ENCODE measurements at places on chromosomes 7 and 10.
A peak's percentile ranks its signal among the peaks of the same experiment; 100 is the strongest.

DNA sequence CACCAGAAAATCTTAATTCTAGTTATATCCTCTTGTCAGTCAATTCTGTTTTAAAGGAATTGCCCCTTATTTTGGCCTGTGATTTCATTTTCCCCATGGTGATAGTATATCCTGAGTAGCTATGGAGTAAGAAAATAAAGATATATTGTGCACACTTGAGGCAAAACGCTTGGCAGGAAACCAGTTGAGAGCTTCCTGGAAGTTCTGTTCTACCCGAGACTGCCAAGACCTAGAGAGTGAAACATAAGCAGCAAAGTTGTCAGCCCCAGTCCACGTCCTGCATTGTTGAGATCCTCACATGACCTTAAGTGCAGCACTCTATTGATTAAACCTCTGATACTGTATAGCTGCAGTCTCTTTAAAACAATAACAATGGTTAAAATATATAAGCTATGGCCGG is 235.2 kb downstream of the CDC14C start:
- no peak for DNase-seq

GRCh38 chr7:121132940-121133339 is 144.4 kb downstream of the CPED1 start:
- no peak for DNase-seq

GRCh38 chr10:128575761-128576160 is 449.5 kb upstream of the MKI67 start:
- no peak for DNase-seq

DNA sequence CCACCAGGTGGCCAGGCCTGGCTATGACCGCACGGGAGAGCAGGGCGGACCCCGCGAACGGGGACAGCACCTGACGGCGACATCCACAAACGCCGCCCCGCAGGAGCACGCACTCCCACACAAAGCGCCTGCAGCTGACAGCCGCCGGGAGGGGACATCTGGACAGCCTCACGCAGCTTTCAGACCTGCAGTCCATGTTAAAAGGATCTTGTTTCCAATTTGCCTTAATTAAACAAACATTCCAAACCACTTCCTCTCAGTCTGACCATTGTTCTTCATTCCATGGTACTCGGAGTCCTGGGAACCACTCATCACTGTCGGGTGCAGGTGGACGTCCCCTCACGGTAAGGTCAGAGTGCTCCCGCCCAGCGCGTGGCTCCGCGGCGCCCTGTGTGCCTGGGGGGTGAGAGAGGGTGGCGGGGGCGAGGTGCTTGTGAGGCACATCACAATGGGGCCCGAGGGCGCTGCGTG is 5.9 kb upstream of the GPER1 start:
- no peak for DNase-seq

DNA sequence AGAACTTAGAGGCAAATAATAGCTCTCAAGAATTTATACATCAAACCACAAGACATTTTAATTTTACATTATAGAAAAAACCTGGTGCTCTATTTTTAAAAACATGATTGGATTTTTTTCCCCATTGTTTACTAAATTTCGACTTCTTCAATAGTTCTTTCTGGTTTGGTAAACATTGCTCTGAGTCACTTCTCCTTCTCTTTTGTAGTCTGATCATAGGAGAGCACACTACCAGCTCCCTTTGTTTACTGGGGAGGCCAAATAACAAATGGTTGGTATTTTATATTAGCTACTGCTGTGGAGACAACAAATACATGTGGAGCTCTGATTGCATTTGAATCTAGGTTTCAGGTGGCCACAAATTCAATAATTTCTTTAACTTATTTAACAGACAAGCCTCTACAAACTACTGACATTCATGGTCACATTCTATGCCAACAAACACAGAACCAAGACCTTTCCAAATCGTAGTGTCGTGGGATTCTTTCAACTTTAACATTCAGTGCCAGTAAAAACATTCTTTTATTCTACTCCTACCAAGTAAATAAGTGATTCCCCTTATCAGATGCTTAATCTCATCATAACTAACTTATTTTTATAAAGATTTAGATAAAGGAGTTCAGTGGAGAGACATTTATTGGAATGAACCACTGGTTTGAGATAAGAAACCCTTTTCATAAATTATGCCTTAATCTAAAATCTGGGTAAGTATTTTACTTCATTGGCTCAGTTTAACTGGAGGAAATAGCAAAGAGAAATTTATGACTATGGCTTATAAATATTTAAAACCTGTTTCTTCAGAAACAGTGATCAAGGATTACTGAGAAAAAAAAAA is 17.7 kb upstream of the FXYD4 start:
- no peak for DNase-seq

GRCh38 chr10:129397198-129397974 is 69.7 kb upstream of the MGMT start:
- no peak for DNase-seq

GRCh38 chr7:54292171-54292925 is 249.8 kb upstream of the VSTM2A start:
- DNase-seq: no peak

- DNase-seq: peak; percentile 26
Measured at GRCh38 chr10:87838650-87839049, 20.6 kb upstream of the ATAD1 start.

- DNase-seq: no peak
Measured at GRCh38 chr7:156005202-156005691, 193.0 kb upstream of the SHH start.

GRCh38 chr10:78802431-78802830 is 266.3 kb upstream of the ZMIZ1 start:
- peak; percentile 37 for DNase-seq

DNA sequence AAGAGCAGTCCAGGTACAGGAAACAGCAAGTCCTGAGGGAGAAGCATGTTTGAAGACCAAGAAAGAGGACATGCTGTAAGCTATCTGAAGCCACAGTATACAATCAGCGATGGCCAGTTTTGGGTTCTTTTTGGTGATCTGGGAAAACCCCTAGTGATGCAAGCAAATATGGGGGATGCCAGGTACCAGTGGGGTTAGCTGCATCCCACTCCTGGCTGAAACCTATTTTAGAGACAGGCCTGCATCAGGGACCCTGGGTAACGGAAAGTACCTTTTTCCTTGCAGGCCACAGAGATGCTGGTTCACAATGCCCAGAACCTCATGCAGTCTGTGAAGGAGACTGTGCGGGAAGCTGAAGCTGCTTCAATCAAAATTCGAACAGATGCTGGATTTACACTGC is 32.9 kb downstream of the AP3M1 start:
- DNase-seq: no peak
